ENCODE measurements at places on chromosomes 2 and 18.

- no peak for DNase-seq
- H3K27ac ChIP-seq = peak overlapping the region; percentile 46
- no peaks in the 10 kb centered on the region for H3K27me3 ChIP-seq
- H3K4me3 ChIP-seq = no peak overlapping the region
- H3K36me3 ChIP-seq = peaks cover 7% of the 10 kb centered on the region
Observed at GRCh38 chr2:103823847-103824246, 1030.1 kb upstream of the POU3F3 start.

DNA sequence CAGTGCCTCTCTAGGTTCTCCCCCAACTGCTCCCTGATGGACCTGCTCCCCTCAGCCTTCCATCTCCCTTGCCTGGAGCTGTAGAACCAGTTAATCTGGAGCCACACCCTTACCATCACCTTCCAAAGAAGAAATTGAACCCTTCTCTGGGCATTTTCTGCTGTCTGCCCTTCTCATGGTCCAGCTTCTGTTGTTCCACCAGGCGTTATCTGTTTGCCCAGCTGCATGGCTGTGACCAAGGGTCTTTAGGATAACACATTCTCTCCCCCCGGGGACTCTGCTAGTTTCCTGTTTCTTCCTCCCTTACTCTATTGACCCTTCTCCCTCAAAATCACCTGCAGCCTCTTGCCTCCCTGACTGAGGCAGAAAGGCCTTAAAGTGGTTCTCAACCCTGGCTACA is 3.2 kb upstream of the ANKRD53 start:
- H3K27ac ChIP-seq = no peak overlapping the region
- no peak overlapping the region for H3K4me3 ChIP-seq
- DNase-seq = no peak
- H3K27me3 ChIP-seq = peaks cover 10% of the 10 kb centered on the region

DNA sequence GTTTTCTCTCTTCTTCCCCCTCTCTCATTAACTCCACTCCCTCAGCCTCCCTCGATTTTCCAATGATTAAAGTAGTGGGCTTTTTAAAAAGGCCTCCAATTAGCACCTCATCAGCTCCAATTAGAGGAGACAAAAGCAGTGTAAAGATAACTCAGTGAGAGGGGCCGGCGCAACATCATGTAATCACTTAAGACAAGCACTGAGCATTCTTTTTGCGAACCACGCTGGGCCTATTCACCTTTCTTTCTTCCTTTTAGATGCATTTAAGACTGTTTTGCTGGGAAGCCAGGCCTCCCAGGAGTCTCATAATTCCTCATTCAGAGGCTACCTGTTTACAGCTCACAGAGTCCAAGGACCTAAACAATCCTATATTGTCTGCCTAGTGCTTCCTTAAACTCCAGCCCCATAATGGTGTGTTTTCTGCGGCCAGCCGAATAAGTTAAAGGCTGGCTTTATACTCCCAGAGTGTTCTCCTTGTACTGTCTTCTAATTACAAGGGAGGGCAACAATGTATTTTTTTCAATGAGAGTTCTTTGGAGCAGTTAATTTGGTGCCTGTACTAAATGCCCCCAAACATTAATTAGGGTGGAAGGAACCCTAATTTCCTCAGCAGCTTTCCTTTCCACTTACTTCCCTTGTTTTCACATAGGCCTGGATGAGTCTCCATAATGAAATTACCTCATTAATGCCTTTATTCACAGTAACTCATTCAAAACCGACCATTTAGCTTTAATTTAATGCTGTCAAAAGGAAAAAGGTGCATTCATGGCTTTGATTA is 28.0 kb upstream of the LMAN1 start:
- H3K4me3 ChIP-seq = no peak overlapping the region
- DNase-seq = no peak
- H3K36me3 ChIP-seq = no peaks in the 10 kb centered on the region
- H3K27ac ChIP-seq = no peak overlapping the region
- H3K4me1 ChIP-seq = peaks cover 3% of the 10 kb centered on the region
- H3K27me3 ChIP-seq = peaks cover 3% of the 10 kb centered on the region

DNA sequence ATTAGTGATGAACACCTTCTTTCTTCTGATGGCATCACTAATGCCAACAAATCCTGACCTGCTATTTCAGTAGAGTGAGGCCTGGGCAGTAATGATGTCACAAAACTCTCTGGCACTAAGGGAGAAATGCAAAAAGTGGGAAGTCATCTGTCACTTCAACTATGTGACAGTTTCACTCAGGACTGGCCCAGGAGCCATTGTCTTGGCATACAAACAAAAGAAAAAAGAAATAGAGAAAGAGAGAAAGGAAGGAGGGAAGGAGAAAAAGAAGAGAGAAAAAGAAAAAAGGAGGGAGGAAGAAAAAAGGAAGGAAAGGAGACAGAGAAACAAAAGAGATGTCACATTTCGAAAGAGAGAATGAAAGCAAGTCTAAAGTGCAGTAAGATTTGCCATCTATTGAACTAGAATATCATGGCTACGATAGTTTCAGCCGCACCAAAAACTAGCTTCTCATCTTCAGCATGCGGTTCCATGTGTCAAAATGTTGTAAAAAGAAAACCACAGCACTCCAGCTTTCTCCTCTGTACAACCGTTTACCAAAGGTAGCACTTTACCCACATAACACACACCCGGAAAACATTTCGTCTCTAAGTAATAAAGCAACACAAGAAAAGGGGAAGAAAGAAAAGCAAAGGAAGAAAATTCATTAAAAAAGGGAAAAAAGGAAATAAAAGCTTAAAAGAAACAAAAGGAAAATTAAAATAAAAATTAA is 50.1 kb downstream of the CD226 start:
- DNase-seq = no peak
- H3K36me3 ChIP-seq = no peaks in the 10 kb centered on the region
- H3K27me3 ChIP-seq = no peaks in the 10 kb centered on the region
- peaks cover 4% of the 10 kb centered on the region for H3K4me1 ChIP-seq
- no peak overlapping the region for H3K27ac ChIP-seq
- no peak overlapping the region for H3K4me3 ChIP-seq

- H3K36me3 ChIP-seq = no peaks in the 10 kb centered on the region
- DNase-seq = no peak
- H3K4me3 ChIP-seq = no peak overlapping the region
- H3K4me1 ChIP-seq = peaks cover 6% of the 10 kb centered on the region
- H3K27ac ChIP-seq = peak overlapping the region; percentile 52
- no peaks in the 10 kb centered on the region for H3K27me3 ChIP-seq
Observed at GRCh38 chr2:60806988-60807681, 51.1 kb downstream of the PAPOLG start.

DNA sequence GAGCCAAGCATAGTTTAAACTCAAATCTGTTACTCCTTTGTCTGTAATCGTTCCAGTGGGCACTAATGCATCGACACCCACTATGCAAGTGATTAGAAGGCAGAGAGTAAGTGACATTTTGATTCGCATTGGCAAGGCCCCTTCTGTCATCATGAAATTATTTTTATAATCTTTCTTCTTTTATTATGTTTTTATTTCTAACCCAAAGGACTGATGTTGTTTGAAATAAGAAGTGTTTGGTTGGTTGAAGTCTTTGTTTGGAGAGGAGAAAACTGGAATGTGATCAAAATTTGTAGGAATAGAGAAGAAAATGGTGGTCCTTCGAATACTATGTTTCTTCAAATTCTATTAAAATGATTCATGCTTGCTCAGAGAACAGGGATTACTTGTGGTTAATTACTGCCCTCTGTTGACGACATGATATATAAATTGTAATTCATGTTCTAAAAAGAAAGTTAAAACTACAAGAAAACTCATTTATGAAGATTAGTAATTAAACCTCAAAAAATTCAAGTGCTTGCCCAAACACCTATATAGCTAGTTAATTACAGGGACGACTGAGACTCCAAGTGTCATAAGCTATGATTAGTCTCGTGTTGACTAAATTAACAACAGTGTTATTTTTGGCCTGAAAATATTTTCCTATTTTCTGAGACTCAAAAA is 26.4 kb upstream of the TFPI start:
- no peaks in the 10 kb centered on the region for H3K36me3 ChIP-seq
- peak overlapping the region; percentile 78 for H3K27ac ChIP-seq
- DNase-seq = no peak

DNA sequence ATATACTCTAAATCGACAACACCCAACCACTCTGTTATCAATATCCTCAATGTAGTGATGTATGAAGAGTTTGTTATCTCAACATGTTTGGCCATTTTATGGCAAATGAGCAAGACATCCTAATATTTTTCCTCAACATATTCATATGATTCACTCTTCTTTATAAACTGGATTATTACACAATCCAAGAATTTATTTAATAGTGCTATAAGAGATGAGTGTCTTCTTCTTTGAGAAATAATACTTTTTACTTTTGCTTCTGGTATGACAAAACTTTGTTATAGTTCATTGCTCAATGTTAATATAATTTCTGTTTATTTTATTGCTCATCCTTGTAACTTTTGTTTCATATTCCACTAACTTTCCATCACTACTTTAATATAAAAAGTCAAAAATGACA is 44.3 kb downstream of the SCN9A start:
- H3K27ac ChIP-seq = no peak overlapping the region
- peaks cover 11% of the 10 kb centered on the region for H3K4me1 ChIP-seq
- H3K27me3 ChIP-seq = no peaks in the 10 kb centered on the region
- H3K36me3 ChIP-seq = no peaks in the 10 kb centered on the region

DNA sequence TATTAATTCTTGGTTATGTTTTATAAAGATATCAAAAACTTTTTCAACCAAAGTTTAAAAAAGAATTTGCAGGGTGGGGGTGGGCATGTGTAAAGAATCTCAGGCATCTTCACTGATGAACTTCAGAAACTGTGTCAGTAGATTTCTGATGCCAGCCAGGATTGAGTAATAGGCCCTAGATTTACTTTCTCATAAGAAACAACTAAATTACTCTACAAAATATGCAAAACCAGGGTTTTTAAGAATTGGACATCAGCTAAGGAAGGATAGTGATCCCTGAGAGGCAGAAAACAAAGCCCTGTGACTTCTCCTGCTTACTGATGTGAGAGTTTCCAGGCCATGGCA is 11.9 kb upstream of the IL1R1 start:
- peaks cover 36% of the 10 kb centered on the region for H3K4me1 ChIP-seq
- no peak overlapping the region for H3K4me3 ChIP-seq
- no peak for DNase-seq
- no peaks in the 10 kb centered on the region for H3K36me3 ChIP-seq
- H3K27ac ChIP-seq = peak overlapping the region; percentile 69

DNA sequence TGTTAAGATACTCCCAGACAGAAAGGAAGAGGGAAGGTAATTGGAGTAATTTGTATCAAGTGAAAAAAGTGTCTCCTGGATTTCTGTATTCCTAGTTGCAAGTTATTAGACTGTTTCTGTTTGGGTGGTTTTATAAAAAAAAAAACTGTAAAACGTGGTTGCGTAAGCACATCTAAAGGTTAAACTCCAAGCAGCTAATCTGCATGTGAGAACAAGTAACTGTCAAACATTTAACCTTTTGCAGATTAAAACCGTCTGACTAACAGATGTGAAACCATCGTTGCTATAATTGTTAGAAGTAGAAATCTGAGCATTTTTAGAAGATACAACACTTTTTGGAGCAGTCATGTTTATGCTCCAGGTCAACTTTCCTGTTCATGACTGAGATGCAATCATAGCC is 72.3 kb downstream of the AFF3 start:
- DNase-seq = no peak
- H3K27me3 ChIP-seq = no peaks in the 10 kb centered on the region
- peaks cover 73% of the 10 kb centered on the region for H3K4me1 ChIP-seq
- peaks cover 14% of the 10 kb centered on the region for H3K36me3 ChIP-seq
- peak overlapping the region; percentile 10 for H3K27ac ChIP-seq
- H3K4me3 ChIP-seq = no peak overlapping the region

DNA sequence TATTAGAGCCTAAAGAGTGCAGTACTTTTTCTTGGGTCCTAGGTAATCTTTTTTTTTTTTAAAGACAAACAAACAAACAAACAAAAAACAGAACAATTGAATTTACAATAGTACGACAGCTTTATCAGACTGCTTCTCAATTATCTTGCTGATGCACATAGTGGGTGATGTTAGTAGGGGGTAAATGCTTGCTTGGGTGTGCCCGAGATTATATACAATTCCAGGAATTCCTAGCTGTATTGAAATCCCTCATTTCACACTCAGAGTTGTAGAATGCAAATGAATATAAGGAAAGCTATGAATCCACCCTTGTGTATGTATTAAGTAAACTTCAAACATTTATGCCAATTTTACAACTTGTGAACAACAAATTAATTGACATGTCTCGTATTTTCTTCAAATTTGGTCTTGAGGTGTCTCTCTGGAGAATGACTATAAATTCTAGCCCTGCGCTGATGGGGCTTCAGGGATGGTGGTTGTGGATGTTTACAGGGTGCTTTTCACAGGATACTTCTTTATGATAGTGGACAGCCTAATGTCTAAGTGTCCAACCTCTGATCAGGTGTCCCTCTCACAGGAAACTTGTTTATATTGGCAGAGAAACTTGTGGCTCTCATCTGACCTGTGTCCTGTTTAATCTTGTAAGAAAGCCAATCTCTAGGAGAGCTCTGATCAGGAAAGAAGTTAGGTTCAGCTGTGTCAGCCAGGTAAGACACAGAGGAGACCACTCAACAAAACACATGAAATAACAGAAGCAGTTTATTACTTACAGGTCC is 61.9 kb upstream of the SLC39A10 start:
- no peaks in the 10 kb centered on the region for H3K27me3 ChIP-seq
- no peaks in the 10 kb centered on the region for H3K4me1 ChIP-seq
- H3K27ac ChIP-seq = no peak overlapping the region
- DNase-seq = no peak
- no peak overlapping the region for H3K4me3 ChIP-seq

DNA sequence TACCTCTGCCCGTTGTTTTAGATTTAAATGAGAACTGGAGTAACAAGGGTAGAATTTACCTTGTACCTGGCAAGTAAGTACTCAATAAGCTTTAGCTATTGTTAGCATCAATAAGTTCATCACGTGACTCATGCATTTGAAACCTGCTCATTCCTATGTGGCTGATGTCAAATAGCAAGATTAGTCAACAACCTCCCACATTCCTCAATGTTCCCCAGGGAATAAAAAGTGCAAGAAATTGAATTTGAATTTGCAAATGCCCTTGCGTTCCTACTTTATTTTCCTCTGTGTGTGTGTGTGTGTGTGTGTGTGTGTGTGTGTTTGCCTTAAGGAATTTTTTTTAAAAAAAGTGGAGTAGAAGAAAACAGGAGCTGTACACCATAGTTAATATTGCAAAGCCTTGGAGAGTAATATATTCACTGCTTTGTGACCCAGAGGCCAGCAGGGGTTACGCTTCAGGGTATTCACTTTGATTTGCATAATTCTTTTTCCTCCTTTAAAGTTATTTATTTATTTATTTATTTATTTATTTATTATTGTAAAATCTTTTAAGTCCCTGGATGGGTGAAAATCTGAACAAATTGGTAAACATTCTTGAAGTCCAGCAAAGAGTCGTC is 43.9 kb upstream of the DNAH7 start:
- DNase-seq = no peak
- no peak overlapping the region for H3K4me3 ChIP-seq
- H3K4me1 ChIP-seq = peaks cover 41% of the 10 kb centered on the region
- no peaks in the 10 kb centered on the region for H3K27me3 ChIP-seq
- peak overlapping the region; percentile 96 for H3K27ac ChIP-seq
- H3K36me3 ChIP-seq = no peaks in the 10 kb centered on the region

GRCh38 chr18:62828091-62828640 is 112.8 kb downstream of the PHLPP1 start:
- H3K4me3 ChIP-seq = no peak overlapping the region
- peak overlapping the region; percentile 25 for H3K27ac ChIP-seq
- no peak for DNase-seq
- no peaks in the 10 kb centered on the region for H3K36me3 ChIP-seq
- peaks cover 41% of the 10 kb centered on the region for H3K4me1 ChIP-seq

- no peak for DNase-seq
- peaks cover 11% of the 10 kb centered on the region for H3K36me3 ChIP-seq
- no peak overlapping the region for H3K4me3 ChIP-seq
- H3K27me3 ChIP-seq = no peaks in the 10 kb centered on the region
Observed at GRCh38 chr2:25297738-25298137, 44.0 kb downstream of the DNMT3A start.

- H3K4me1 ChIP-seq = peaks cover 23% of the 10 kb centered on the region
- H3K36me3 ChIP-seq = no peaks in the 10 kb centered on the region
- no peaks in the 10 kb centered on the region for H3K27me3 ChIP-seq
- DNase-seq = no peak
- H3K27ac ChIP-seq = peak overlapping the region; percentile 64
Observed at GRCh38 chr2:12935796-12936195, 219.1 kb downstream of the TRIB2 start.

Data from chondrocyte (in vitro differentiated cells).